ENCODE measurements at places on chromosomes 3 and 15.
A peak's percentile ranks its signal among the peaks of the same experiment; 100 is the strongest.

DNA sequence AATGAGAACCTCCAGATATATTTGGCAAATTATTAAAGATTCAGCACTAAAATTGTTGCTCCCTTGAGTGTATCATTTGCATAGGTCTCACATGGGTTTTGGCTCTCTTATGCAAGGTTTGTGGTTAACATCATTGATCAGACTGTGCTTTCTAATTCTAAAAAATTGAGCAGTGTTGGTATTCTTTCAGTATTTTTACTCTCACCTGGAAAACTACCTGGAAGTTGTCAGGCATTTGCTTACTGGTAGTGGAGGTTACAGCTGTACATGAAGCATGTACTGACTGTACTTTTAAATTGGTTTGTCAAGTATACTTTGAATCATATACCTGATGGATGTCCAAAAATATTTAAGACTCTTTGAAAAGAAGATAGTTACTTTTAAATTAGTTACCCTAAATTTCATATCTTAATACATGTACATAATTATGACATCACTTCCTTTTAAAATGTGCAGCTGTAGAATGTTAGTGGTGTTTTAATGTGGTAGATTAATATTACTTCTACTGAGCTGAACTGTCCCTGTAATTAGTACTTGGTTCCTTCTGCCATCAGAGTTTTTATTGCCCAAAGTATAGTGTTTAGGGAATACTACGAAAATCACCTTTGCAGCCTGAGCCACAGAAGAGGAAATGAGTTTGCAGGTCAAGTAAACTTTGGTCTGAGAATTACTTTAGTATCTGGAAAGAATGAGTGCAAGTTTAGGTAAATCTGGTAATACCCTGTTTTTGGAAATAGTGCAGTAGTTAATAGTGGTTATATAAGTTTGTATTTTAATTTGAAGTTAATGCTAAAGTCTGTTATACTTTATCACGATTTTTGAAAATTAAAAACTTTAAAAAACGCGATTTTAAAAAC, 2.8 kb downstream of the CHD2 start:
- no peak for DNase-seq

GRCh38 chr15:76863123-76863522, 42.0 kb downstream of the SCAPER start:
- DNase-seq: no peak

GRCh38 chr15:80474224-80475215, 70.3 kb downstream of the ARNT2 start:
- no peak for DNase-seq

DNA sequence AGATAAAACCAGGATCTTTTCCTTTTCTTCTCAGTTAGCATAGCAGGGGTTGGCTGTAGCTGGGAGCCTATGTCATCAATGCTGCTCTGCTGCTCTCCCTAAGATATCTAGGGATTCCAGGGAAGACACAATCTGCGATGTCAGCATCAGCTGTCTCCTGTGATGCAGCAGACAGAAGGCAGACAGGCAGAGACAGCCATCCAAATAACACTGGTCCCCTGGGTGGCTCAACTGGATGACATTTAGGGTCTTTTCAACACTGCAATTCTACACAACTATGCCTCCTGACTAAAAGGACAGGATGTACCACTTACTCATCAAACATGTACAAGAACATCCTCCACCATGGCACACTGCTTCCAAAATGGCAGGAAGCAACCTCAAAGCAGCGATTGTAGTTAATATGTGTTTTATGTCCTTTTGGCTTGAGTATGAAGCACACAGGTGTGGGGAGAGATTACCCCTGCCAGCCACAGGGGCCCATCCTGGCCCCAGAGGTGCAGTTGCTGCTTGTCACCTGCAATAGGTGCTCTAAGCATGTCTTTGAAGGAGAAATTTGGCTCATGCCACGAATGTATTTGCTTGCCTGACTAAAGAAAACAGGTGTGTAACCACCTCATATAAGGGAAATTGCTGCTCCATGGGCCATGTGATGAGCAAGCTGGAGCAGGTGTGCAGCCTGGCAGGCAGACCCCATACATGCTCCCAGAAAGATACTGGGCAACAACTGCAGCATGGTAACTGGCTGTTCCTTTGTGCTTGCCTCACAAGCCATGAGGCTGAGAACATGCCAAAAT, 357.8 kb downstream of the VPS13C start:
- DNase-seq: no peak

DNA sequence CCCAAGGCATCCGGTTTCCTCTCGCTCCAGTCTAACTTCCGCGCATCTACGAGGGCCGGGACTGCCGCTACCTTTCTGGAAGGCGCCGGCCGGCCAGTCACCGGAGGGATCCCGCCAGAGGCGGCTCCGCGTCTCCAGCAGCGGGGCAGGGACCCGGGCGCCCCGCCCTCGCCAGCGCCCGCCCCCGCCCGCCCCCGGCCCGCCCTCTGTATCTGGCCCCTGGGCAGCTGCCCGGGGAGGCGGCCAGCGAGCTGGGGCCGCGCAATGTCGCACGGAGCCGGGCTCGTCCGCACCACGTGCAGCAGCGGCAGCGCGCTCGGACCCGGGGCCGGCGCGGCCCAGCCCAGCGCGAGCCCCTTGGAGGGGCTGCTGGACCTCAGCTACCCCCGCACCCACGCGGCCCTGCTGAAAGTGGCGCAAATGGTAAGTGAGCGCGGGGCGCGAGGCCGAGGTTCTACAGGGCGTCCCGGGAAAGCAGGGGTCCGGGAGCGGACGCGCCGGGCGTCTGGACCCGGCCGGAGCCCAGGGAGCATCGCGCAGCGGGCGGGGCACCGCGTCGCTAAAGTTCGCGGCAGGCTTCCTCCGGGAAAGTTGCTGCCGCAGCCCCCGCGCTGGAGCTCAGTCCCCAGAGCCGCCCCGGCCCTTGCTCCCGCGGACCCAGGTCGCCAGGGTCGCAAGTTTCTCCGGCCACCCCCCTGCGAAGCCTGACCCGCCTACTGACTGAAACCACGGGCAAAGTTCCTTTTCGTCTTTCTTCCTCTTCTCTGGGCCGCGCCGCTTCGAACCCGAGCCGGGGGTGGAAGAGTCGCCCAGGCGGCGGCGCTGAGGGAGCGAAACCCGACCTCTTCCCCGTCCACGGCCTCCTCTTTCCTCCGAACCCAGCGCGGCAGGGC, at the start of gene CMTM7:
TSS of gene CMTM7 (plus strand) at position 211 of the 893 bp plus-strand sequence. CDS start at position 265, 54 bp downstream.
- DNase-seq: peak; percentile 33

- no peak for DNase-seq
These were observed 8.5 kb upstream of the KLHL6 start for GRCh38 chr3:183564046-183564445.

DNA sequence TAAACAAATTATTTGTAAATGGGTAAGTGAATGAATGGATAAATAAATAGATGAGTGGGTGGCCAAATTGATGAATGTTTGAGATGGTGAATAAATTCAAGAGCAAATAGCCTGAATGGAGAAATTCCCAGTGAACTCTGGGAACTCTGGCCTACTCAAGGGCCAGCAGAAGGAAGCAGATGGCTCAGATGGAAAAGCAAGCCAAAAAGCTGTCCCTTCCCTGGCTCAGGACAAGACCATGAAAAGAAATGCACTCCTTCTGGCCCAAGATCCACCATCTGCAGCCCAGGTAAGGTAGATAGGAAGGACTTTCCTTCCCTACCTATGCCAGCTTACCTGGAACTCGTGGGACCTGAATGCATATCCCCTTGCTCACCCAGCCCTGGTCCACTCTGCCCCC, 37.6 kb upstream of the CLDN18 start:
- no peak for DNase-seq

DNA sequence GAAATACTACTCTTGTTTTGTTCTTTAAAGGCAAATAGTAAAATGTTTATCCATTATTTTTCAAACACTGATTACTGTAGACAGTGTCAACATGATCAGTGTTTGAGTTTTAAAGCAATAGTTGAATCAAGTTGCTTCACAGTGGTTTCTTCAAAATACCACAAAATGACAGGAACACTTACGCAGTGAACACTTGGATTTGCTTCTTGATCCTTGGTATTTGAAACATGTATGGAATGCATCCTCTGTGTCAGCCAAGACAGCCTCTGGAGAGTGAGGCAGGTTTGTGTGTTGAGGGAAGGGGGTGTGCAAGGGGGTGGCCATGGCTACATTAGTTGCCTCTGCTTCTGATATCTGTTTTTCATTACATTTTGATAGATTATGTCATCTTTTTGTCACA, 413.0 kb downstream of the RBMS3 start:
- DNase-seq: no peak

DNA sequence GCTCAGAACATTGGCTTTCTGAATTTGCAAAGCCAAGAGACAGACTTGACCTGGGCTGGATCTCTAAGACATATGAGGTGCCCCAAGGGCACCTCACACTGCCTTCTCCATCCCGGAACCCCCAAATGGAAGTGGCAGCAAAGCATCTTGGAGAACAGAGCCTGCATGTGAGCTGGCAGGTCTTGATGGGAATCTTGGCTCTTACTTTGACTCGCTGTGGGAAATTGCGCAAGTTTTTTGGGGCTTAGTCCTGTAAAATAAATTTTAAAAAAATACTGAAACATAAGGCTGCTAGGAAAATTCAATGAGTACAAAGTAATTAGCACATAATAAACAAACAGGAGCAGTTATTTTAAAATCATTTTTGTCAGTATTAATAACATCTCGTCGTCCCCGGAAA, 13.7 kb upstream of the SEC22A start:
- no peak for DNase-seq

- DNase-seq: no peak
These were observed 3.2 kb downstream of the KCTD6 start for GRCh38 chr3:58495101-58495500.

DNA sequence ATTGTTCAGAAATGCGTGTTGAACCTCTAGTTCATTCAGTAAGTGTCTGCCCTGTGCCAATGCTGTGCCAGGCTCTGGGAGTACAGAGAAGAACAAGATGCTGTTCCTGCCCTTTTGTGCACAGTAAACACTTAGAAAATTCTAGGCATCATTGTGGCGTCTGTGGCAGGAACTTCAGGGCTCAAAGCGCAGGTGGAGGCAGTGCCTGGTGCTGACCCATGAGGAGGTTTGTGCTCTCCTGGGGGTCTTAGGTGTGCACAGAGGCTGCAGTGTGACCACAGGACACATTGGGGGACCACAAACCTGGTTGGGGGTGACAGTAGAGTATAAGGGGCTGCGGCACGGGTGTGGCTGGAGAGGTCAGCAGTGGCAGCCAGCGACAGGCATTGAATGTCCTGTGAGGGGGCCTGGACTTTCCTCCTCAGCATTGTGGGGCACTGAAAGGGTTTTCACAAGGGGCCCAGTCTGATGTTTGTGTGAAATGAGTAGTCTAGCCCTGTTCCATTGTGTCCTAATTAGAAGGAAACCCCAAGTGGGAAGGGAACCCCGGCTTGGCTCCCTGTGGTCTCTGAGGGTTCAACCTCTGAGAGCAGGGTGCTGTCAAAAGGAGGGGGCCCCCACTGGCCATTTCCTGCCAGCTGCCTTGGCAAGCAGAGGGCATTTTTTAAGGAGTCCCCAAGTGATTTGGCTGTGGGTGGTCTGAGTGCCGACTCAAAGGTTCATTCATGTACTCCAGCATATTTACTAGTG, 20.9 kb downstream of the MRAS start:
- DNase-seq: no peak

GRCh38 chr3:131856171-131856570, 178.6 kb downstream of the CPNE4 start:
- DNase-seq: no peak

DNA sequence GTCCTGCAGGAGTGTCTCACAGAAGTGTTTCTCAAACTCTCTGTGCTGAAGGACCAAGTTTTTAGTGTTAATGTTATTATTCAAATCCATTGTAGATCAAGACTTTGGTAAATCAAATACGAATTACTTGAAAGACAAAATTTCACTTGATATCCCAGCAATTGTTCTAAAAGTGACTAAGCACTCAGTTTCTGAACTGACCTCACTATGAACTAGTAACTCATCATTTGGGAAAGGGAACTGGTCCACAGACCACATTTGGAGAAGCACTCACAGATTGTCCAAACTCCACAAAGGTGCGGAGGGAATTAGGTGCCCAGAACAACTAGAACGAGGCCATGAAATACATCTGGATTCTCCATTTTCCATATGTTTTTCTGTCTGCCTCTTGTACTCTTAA, 25.6 kb downstream of the FAM43A start:
- no peak for DNase-seq

DNA sequence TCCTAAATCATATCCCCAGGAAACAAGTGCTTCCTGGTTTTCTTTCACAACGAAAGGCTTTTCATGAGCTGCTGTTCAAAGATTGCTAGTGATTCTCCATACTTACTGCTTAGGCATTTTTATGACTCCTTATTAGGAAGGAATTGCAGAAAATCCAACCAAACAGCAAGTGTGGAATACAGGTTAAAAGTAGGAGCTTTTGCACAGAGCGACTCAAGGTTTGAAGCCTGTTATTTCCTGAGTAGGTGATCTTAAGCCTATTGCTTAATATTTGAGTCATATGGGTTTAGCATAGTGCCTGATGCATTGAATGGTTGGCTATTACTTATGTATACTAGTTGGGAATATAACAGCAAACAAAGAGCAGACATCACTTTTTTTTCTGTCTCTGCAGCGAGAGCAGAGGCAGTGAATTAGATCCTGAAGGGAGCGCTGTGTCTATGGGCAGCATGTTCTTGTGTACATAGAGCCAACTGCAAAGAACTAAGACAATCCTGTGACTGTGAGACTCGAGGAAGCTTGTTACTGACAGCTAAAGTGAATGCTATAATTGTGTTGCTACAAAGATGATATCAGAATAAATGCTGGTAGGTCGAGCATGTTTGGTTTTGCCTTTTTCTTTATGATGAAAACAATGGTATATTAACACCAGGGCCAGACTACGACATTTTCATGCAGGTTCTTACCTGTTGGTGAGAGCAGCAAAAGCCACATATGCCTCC, 6.3 kb downstream of the TM4SF1 start:
- no peak for DNase-seq

- no peak for DNase-seq
These were observed 46.6 kb upstream of the TCF12 start for GRCh38 chr15:56871867-56872266.

DNA sequence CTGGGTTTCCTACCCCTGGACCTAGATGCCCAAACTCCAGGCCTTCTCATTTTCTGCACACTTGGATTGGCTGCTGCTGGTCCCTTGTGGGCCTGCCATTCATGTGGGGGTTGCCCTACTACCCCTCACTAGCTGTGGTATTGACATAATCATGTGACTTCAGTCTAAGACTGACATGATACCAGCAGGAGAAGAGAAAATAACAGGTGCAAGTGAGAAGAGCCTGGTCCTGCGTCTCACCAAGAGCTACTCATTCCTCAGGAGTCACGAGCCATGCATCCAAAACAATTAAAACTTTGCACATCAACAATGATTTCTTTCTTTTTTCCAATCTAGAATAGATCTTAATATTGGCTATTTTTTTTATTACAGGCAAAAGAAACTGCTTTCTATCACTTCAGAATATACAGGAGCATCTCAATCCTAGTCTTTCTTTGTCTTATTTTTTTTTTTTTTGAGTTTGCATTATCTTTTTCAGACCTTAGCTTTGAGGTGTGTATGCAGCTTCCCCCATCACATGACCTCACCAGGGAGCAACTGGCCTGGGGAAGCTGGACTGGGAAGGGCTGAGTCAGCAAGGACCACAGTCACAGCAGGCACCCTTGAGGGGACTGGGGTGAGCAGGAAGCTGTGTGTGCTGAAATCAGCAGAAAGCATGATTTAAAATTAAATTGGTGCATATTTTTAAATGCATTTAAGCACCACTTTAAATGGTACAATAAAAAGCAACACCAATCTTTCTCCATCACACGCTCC, 27.6 kb downstream of the SLC9A9 start:
- no peak for DNase-seq

Measured in stimulated activated CD8-positive, alpha-beta memory T cell treated with anti-CD3 and anti-CD28 coated beads, Interleukin-4, amount 100 ng/mL, for 1 hour (primary cell).